ENCODE measurements at places on chromosomes 7 and 10.

GRCh38 chr10:36493516-36493880, 631.9 kb upstream of the ANKRD30A start:
- DNase-seq: peak; percentile 30

- no peak for DNase-seq
These were observed 5.5 kb upstream of the MDFIC start for GRCh38 chr7:114916261-114916892.

DNA sequence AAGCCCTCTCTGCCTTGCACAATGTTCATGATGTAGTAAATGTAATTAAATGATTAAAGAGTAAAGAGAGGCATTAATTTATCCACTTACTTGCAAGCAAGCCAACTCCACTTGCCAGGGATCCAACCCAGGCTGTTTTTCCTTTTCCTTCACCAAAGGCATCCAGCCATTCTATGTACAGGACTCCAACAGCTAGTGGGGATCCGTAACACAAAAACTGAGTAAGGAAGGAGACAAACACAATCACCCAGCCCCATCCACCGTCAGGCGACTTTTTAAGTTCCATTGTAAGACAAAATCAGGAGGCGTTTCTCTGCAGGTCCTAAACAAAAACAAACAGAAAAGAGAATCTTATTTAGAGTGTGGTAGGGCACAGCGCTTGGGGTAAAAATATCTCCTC, 25.6 kb downstream of the SLC16A9 start:
- DNase-seq: no peak

DNA sequence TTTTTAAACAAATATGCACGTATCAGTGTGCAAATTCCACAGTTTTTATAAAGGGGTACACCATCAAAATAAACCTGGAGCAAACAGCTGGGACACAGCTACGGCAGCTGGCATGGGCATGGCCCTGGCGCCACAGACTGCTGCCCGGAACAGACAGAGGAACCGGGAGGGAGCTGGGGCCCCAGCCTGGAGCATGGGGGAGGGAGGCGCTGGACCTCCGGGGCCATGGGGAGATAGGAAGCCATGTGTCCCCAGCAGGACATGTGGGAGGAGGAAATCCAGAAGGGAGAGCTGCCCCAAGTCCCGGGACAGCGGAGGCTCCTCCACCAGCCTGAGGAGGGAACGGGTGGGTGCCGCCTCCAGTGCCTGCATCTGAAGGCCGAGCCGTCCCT, 180.1 kb downstream of the MAD1L1 start:
- DNase-seq: no peak

GRCh38 chr10:82558014-82558607, 683.1 kb downstream of the NRG3 start:
- DNase-seq: no peak

DNA sequence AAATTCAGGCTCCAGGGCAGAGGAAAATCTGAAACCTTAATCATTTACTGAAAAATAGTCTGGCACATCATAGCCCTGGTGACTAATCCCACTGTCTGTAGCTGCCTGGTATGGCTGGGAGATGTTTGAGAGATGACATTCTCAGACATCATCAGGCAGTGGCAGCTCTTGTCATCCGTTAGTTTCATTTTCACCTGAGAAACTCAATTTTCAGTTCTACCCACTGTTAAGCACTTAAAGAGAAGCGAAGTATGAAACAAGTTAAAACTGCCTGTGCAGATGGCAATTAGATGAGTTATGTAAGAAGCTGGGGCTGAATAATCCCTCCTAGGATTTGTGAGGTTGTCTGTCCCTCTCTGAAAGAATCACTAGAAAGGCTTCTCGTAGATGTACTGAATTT, 150.2 kb downstream of the NSUN6 start:
- DNase-seq: no peak

- DNase-seq: no peak
These were observed 27.8 kb downstream of the RBM20 start for GRCh38 chr10:110671788-110672579.

DNA sequence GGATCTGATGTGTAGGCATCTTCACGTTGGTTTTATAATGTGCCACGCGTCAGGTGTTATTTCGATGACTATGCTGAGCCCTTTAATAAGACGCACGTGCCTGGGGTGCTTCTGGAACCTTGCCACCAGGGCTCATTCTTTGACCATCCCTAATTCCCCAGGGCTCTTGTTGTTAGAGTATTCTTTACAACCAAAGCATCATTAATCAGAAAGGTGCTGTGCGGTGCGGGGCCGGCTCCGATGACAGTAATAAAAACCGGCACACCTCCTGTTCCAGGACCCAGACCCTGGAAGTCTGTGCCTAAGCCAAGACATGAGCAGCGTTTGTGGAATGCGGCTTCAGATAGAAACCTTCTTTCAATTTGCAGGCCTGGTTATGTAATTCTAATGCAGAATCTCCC, 58.4 kb downstream of the MGMT start:
- no peak for DNase-seq

GRCh38 chr10:79249186-79250121, 97.8 kb upstream of the PPIF start:
- no peak for DNase-seq

DNA sequence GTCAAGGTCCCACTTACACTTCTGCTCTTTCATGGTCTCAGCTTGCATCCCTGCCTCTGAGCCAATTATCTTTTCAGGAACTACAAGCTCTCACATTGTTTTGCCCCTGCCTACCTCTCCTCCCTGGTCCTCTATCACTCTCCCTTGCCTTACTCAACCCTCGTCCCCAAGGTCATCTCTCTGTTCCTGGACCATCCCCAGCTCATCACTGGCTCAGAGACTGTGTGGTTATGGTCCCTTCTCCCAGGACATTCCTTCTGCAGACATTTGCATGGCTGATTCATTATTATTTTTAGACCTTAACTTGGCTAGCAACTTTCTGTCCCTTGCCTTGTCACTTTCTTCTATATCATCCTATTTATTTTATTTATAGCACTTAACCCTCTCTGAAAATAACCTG, 17.8 kb upstream of the GPAM start:
- no peak for DNase-seq

DNA sequence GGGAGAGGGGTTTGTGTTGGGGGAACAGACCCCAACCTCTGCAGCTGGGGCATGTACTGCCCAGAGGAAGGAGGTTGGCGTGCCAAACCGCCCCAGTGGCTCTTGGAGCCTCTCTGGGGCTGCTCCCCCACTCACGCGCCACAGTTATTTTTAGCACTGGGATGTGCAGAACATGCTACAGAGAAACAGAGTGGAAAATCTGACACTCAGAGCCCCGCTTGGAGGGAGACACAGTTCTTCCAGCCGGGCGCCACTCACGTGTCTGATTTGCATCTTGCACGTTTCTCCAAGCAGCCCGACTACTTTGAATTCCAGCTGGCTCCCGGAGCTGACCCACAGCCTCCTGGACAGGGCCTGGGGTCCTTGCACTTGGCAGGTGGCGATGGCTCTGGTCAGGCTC, 182.0 kb downstream of the RPS24 start:
- no peak for DNase-seq

DNA sequence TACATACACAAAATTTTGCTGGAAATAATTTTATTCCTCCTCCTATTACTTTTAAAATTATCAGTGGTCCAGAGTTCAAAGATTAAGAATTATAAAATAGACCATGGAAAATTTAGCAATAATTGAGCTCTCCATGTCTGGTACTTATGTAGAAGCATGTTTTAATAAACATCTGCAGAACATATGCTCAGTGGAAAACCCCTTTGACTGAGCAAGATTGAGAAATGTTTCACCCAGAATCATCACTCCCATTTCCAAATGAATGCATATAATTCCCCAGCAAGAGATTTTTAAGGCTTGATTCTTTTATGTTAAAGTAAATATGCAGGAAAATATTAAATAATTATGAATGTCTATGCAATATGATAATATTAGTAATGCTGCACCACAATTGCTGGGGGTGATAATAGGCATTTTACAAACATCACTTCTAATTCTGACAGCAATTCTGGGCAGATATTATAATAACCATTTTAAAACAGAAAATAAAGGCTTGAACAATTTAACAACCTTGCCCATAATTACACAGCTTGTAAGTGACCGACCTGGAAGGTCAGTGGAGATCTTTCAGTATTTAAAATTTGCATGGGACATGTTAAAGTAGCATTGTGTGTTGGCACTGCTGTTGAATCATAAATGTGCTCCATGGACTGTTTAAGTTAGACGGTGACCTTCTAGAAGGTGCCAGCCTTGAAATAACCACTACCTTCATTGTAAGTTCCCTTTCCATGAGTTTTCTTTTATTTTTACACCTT, 45.6 kb upstream of the TES start:
- no peak for DNase-seq

Data from HS-27A (cell line).